M059J (cell line): ENCODE measurements at places on chromosomes 1 and 21. TPM values are rescaled to one million over a fixed set of nuclear protein-coding genes. Genes with fewer than 3 reads are reported as not detected.
A peak's percentile ranks its signal among the peaks of the same experiment; 100 is the strongest.

Gene DSTYK
- 5.3 and 7.4 TPM in 2 replicates for total RNA-seq

Gene GOLPH3L
- 16.9 and 29.9 TPM in 2 replicates for total RNA-seq

Gene CRP
- total RNA-seq = not detected in 2 replicates

Gene GBP7
- not detected in 2 replicates for total RNA-seq

Gene C1QTNF12
- not detected in 2 replicates for total RNA-seq

Gene EFNA1
- 15.1 and 17.9 TPM in 2 replicates for total RNA-seq

Gene TNFRSF1B
- 1.5 and 5.4 TPM in 2 replicates for total RNA-seq

Gene ASCL5
- not detected in 2 replicates for total RNA-seq

- peak; percentile 72 for DNase-seq
Observed at GRCh38 chr1:86155807-86156565, 586 bp downstream of the COL24A1 start.

- peak; percentile 95 for DNase-seq
Observed at GRCh38 chr1:203906932-203907331, 45.5 kb downstream of the SNRPE start.

DNA sequence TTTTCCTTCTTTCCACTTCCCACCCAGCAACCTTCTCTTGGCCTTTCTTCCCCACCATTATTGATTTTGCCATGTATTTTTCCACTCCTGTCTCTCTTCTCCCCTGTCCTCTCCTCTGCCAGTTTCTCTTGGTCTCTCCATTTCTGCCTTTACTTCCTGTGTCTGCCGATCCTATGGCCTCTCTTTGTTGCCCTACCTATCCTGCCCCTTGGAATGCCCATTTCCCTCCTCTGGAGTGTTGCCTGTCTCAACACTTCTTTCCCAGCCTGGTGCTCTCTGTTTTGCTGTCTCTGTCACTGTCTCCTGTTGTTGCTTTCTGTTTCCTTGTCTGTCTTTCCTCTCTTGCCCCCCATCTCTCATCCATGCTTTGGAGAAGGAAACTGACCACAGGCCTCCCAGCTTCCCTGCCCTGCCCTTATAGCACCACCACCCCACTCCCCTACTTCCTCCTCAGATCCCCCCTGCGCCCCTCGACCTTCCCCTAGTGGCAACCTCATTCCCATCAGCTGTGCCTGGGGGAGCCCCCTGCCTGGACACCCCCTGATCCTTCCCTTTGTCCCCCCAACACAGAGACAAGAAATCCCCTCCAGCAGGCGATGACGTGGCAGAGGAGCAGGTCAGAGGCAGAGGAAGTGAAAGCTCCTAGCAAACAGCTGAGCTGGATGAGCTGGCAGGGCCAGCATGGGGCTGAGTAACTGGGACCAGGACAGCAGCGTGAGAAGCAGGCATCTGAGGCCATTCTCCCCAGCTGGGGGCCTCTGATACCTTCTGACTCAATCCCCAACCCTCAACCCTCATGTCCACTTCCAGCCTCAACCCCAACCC lies 6.6 kb upstream of the ETV3L start:
- DNase-seq = peak; percentile 87

DNA sequence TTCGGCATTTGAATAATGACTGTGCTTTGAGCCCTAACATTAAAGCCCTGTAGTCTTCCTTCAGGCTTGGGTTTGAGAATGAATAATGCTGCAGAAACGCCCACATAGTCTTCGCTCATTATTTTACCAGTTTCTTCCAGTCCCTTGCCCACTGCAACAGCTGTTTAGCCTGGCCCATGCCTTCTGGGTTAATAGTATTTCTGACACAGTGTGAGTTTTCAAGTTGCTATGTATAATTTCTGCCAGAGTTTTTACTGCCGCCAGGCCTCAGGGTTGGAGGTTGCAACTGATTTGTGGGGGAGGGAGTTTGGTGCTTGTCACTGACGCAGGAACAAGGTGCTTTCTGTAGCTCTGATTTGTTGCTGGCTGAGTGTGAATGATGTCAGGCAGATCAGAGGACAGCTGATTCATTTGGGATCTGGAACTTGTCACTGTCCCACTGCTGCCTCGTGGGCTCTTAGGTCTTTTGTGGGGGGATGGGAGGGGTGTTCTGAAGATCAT lies 109.8 kb downstream of the MAST2 start:
- peak; percentile 85 for DNase-seq

- DNase-seq = no peak
Observed at GRCh38 chr1:197841883-197842553, 60.4 kb upstream of the C1orf53 start.

DNA sequence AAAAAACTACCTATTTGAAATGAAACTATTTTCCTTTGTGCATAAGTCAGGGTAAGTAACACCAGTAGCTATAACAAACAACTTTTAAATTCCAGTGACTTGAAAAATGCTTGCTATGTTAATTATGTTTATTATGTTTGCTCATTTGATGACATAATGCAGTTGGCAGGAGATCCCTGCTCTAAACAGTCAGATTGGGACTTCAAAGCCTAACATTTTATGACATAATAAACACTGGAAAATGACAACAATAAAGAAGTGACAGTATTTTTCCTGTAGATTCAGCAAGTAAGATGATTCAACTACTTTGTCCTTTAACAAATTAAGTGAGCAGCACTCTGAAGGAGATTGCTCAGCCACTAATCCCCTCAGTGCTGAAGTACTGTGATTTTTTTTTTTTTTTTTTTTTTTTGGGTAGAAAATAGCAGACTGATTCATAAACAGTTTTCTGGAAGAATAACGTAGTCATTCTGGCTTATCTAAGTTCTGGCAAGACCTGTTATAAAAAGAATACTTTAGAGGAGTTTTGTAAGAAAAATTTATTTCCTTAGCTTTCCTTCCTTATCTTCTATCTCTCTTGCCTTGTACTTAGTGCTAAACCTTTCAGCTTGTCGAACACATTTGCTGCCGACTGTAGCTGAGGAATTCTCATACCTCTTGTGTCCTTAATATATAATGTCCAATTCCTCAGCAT lies 207.2 kb downstream of the PTGER3 start:
- peak; percentile 84 for DNase-seq

DNA sequence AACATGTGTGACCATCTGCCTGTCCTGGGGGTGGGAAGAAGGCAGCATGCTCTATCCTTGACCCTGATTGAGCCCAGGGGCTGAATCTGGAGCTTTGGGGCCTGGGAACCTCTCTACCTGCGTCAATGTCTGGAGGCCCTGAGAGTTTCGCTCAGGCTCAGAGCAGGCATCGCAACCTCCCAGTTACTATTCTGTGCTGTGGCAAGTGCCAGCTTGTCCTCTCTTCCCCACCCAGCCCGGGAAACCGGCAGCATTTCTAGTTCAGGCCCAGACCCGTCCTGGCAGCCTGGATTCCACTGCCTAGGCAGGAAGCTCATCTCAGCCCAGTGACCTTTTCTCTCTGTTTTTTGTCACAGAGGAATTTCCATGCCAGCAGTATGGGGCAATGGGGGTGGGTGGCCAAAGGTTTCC lies 10.0 kb upstream of the IRF6 start:
- DNase-seq = no peak

GRCh38 chr21:31354122-31354521 lies 10.1 kb upstream of the TIAM1 start:
- DNase-seq = peak; percentile 31

DNA sequence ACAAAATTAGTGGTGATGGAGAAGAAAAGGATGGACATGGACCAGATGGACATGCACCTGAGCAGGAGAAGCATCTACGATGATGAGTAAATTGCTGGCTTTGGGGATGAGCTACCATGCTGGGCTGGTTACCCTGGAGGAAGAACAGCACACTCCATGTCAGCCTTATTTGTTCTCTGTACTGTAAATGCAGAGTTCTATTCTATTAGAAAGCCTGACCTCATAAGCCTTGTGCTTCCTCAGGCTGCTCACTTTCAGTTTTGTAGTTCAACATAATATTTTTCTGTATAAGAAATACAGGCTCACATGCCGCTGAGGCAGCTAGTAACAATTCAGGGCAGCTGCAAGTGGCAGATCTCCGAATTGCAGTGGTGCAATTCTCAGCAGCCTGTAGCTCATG lies 249.6 kb downstream of the PLA2G4A start:
- no peak for DNase-seq

- no peak for DNase-seq
Observed at GRCh38 chr1:225467193-225468020, 39.6 kb upstream of the LBR start.

DNA sequence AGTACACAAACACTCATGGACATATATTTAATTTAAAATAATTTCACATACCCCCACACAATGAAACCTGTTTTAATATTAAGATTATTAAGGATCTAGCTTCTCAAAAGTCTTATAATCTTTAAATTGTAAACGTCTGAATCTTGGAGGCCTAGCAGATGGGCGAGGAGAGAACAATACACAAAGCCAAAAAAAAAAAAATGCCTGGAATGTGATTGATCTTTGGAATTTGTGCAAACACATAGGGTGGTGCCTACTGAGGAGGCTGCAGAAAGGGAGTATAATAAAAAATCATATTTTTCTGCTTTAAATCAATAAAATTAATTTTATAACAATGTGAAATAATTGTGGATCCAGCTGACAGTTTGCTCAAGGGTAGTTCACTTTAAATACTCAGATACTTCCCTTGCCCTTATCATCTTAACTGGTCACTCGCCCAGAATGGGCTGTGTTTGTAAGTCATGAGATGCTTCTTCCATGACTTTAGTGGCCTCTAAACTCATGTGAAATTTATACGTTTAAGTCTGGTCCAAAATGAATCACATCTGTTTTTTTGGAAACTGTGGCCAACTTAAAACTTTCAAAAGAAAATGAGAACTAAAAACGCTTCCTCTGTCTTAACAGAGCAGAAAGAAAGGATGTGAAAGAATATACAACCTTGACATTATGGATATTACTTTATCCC lies 802.8 kb upstream of the CXADR start:
- no peak for DNase-seq

DNA sequence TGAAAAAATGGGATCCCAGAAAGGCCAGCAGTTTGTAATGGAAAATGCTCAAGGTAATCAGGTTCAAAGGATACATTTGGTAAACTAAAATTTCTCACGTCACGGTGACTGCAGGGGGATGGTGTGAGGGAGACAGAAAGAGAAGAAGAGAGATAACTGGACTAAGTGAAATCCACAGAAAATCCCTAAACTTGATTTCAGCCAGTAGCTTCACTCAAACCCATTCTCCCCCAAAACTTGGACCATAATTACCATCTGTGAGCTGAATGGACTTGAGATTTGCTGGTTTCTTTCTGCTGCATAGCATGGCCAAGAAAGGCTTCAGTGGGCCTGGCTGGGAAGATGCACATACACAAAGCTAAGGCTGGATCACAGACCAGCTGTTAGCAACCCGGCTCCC lies 155.4 kb upstream of the LMO4 start:
- DNase-seq = no peak

- DNase-seq = no peak
Observed at GRCh38 chr1:164780111-164780812, 221.3 kb downstream of the PBX1 start.

DNA sequence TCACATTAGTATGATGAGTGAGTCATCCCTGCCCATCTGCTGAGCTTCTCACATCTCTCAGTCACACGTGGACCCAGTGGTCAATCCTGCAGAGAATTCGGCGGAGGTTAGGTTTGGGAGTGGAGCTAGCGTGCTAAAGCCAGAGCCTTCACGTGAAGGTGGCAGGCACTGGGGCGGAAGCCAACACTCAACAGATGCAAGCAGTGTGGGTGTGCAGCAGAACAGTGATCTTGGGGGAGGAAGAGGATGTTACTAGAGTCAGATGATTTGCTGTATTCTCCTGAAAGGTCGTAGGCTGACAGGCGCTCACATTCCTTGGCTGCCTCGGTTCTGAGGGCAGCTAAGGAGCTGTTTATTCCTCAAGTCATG lies 6.7 kb downstream of the C1orf115 start:
- DNase-seq = peak; percentile 52

DNA sequence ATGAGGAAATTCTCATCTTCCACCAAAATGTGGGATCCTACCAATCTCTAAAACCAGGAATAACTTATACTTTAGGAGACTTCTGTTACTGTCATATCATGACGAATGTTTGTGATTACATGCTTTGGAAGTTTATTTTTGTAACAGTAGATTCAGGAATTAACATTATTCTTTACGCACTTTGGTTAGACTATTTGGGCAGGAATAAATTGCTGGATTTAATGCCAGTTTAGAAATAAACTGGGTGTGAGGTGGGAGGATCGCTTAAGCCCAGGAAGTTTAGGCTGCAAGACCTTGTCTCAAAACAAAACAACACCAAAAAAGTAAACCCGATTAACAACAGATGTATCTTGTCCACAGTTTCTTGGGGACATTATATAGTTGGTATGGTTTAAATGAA lies 52.1 kb downstream of the MIGA1 start:
- DNase-seq = no peak

- DNase-seq = no peak
Observed at GRCh38 chr1:173433751-173434326, 43.3 kb upstream of the PRDX6 start.
